ENCODE measurements at places on chromosomes 1 and 21.

DNA sequence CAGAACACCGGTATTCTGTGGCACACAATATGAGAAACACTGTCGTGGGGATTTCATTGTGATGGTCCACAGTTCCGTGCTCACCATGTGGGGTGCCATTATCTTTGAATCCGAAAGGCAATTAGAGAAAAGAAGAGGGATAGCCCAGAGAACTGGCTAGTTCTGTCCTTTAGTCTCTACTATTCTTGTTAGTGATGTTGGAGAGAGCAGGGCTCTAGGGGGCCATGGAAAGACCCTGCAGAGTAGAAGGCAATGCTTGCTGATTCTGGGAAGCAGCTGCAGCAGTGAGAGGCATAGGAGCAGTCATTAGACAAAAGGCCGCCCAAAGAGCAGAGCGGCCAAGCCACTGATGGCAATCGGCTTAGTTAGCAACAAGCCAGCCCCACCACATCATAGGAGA, 146.3 kb downstream of the TSEN15 start:
- DNase-seq = no peak

- no peak for DNase-seq
Observed at GRCh38 chr1:172344444-172344843, 76.0 kb upstream of the C1orf105 start.

- no peak for DNase-seq
Observed at GRCh38 chr21:34887105-34887442, 162.0 kb downstream of the RUNX1 start.

- no peak for DNase-seq
Observed at GRCh38 chr1:101065575-101065974, 40.0 kb upstream of the DPH5 start.

DNA sequence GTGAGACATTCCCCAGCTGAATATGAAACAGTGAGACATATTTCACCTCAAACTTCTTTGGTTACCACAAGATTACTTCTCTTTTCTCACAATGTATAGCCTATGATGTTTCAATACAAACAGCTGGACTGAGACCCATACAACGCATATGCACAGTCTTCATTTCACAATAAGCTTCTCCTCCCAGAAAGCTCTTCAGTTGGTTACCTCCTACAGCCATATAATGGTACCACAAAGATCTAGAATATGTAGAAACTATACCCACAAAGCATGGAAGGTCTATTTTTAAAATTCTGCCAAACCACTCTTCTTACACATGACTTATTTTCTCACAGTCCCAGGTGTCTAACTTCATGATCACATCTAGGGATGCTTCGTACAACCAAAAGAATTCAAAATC, 70.8 kb downstream of the JAK1 start:
- DNase-seq = no peak

GRCh38 chr1:58844176-58844575, 60.3 kb upstream of the JUN start:
- no peak for DNase-seq

GRCh38 chr1:19619697-19620384, 24.3 kb upstream of the NBL1 start:
- no peak for DNase-seq

GRCh38 chr1:85572574-85572973, 8.0 kb upstream of the CCN1 start:
- DNase-seq = no peak

GRCh38 chr1:97778718-97779117, 142.1 kb downstream of the DPYD start:
- no peak for DNase-seq

DNA sequence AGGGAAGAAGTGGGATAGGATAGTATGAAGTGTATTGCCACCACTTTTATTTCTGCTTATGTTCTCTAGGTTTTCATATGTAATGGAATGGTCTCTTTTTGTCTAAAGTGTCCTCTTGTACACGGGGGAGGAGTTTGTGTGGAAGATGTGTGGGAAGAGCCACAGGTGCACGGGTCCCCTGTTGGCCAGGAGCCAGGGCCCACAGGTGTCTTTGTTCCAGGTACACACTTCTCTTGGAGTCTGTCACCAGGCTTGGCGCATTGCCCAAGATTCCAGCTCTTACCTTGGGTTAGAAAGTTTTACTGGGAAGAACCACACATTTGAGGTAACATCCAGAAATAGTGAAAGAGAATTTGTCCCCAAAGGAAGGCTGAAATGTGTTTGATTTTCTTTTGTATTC, 10.5 kb downstream of the TENT5C start:
- DNase-seq = no peak

- DNase-seq = no peak
Observed at GRCh38 chr1:95467036-95467435, 233.0 kb downstream of the RWDD3 start.

DNA sequence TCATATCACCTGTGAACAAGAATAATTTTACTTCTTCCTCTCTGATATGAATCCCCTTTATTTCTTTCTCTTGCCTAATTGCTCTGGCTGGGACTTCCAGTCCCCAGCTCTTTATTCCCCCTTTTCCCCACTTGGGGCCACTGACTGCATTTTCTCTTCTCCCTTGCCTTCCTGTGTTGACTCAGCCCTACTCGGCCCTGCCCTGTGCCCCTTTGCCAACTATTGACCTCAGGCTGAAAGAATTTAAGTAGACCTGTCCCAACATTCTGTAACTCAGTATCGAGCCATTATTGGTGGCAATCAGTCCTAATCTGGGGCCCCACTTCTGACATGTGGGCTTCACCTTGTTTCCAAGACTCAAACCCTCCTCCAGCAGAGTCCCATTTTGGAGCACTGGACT, 60.6 kb upstream of the STUM start:
- DNase-seq = no peak

- no peak for DNase-seq
Observed at GRCh38 chr1:65596768-65597167, 176.3 kb downstream of the LEPR start.

GRCh38 chr1:1202831-1203560, 3.4 kb downstream of the TNFRSF18 start:
- DNase-seq = no peak

GRCh38 chr1:101107496-101108110, 82.0 kb upstream of the DPH5 start:
- no peak for DNase-seq

- no peak for DNase-seq
Observed at GRCh38 chr1:1373815-1374588, 1.0 kb downstream of the AURKAIP1 start.

DNA sequence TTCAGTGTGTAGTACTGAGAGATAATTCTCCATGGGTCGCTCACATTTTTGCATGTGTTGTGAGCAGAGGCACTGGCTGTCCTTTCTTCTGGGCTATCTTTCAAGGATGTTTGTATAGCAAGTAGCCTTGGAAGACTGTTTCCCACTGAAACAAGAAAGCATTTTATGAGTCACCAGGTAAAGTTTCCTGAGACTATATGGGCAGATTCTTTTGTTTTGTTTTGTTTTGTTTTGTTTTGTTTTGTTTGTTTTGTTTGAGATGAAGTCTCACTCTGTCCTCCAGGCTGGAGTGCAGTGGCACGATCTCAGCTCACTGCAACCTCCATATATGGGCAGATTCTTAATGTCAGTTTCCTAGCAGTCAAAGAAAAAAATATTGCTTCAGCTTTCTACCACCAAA, 912.6 kb downstream of the TTLL7 start:
- DNase-seq = no peak

DNA sequence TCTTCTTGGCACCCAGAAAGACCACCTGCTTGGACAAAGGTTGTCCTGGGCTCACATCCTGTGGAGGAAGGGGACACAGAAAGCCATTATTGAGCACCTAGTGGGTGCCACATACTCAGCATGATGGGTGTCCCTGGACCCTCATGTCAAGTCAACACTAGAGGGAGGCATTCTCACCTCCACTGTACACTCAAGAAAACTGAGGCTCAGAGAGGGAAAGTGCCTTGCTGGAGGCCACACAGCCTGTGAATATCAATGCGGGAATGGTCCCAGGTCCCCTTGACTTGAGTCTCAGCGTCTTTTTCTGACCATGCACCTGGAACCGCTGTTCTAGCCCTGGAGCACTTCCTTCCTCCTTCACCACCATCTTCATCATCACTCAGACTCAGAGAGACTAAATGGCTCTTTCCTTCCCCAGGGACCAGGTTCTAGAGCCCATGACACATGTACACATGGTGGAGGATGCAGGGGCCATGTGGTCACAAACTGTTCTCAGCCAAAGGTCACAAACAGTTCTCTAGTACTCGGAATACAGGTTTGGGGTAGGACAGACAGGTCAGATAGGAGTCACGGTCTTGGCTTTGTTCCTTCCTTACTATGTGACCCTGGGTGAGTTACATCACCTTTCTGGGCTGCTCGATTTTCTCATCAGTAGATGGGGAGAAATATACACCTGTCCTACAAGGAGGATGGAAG, 89.2 kb upstream of the WNT4 start:
- DNase-seq = no peak

DNA sequence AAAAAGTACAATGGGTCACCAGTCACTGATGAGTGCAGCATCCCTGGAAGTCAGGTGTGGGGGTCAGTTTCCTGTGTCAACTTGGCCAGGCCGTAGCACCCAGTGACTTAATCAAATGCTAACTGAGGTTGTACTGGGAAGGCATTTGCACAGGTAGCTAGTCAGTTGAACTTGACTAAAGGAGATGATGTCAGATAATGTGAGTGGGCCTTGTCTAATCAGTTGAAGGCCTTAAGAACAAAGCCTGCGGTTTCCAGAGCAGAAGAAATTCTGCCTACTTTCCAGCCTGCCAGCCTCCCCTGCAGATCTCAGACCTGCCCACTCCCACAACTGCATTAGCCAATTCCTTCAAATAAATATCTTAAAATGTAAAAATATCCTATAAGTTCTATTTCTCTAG, 57.1 kb downstream of the ERG start:
- DNase-seq = no peak

- no peak for DNase-seq
Observed at GRCh38 chr1:17881761-17882160, 126.6 kb downstream of the ACTL8 start.

DNA sequence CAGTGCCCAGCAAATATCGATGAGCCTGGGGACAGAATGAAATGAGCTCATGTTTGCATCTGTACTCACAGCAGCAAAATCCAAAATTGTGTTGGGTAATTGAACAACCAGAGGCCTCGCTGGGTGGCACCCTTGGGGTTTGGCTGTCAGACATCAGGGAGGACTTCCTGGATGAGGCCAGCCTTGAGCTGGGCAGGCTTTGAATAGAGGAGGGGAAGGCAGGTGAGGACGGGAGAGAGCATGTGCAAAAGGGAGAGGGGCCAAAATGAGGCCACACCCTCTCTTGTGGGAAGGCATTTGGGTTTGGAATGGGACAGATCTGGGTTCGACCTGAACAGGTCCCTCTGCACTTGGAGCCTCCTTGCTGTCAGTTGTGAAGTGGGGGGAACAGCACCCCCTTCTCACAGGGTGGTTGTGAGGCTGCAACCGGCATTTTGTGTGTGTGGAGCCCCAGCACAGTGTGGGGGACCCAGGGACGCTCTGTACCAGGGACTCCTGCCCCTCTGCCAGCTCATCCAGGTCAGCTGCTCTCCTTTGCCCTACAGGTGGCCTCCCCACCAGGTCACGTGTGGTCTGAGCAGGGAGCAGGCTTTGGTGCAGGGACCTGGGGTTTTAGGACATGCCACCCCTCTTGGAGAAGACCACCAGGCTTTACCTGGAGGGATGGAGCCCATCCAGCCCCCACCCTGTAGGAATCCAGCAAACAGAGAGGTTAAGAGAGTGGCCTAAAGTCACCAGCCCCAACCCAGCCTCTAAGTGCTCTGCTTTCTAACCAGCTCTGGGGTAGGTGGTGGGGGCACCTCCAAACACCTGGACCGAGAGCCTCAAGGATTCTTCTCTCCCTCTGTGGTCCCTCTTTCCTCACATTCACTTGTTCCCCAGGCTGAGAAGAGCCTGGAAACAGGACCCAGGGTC, 521.8 kb downstream of the PTPRU start:
- DNase-seq = no peak

DNA sequence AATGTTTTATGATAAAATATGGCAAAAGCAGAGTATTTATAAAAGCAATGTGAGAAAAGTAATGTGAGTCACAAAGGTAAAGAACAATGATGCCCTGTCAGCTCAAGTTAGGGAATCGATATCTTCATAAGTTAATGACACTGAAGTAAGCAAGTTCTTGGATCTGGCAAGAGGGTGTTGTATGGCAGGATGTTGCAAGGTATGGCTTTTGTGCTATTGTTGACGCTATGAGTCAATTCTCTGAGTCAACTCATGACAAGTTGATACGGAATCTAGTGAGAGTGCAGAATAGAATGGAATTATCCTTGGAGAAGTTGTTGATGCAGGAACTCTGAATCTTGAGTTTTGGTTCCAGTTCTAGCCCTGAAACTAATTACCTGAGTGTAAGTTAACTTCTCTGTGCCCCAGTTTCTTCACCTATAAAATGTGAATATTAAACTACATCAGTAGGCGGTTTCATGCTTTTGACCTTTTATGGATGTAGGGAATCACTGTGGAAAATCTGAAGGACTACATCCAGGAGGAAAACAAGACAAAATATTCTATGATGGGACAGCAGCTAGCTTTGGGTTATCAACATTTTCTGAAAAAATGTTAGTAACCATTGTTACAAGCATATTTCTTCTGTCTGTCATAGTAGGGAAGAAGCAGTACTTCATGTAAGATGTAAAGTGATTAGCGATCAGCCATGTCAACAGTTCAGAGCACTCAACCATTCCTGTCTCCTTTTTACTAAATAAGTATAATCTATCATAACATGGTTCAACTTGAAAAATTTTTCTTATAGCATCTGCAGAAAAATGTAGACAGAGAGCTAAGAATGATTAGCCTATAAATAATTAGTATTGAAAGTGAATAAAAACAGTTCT, 96.9 kb downstream of the ATP6V1G3 start:
- no peak for DNase-seq
